ENCODE measurements at places on chromosomes 13 and 19.

- no peak for DNase-seq
Observed at GRCh38 chr13:48531416-48532255, 1.2 kb downstream of the RCBTB2 start.

DNA sequence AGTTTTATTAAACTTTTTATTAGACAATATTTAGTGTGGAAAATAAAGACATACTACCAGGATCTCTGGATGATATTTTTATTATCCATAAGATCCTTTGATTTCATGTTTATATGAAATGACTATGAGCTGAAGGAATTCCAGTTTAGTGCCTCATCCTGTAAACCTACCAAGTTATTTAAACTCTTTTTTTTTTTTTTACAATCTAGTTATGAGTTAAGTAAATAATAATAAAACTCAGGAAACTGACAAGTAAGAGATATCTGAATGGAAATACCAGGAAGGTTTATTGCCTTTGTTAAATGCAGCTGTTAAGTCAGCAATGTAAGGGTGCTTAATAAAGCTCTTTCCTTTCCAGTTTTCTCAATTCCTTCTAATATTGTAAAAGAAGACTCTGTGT, 53.9 kb downstream of the RXFP2 start:
- DNase-seq = no peak

DNA sequence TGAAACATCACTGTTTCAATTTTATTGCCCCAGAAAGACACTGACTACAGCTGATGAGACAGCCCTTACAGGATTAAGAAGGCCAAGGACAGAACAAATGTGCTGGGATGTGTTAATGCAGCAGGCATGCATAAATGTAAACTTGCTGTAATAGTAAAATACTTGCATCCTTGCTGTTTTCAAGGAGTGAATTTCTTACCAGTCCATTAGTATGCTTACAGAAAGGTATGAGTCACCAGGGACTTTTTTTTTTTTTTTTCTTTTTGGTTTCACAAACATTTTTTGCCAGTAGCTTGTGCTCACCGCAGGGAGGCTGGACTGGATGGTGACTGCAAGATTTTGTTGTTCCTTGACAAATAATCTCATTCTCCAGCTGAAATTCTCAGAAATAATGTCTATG, 55.1 kb downstream of the GPR180 start:
- DNase-seq = no peak

DNA sequence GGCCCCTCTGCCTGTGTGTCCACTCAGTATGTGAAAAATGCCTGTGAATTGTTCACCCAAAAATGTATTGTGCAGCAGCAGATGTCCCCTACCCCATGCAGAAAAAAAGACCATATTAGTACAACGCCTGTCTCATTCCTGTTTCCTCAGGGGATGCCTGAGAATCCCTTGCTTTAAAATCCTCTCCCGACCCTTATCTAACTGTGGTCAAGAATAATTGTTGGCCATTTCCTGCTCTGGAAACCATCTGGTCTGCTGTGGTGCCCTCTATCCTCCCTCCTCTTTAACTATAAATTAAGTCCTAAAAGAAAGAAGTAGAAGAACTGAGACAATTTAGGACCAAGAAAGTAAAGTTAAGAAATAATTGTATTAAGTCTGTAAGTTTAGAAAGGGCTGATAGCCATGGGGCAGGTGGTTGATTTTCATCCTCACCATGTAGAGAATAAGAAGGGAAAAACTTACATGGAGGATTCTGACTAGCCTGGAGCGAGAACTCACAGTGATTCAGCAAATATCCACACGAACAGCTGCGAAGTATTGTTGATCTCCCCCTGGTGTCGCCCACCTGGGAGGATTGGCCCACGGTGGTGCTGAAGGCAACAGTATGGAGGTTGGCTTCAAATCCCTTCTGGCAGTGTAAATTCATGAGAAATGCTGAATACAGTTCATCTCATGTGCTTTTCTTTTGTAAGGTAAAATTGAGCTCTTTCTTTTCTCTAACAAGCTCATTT, 85.6 kb downstream of the COL4A2 start:
- no peak for DNase-seq

DNA sequence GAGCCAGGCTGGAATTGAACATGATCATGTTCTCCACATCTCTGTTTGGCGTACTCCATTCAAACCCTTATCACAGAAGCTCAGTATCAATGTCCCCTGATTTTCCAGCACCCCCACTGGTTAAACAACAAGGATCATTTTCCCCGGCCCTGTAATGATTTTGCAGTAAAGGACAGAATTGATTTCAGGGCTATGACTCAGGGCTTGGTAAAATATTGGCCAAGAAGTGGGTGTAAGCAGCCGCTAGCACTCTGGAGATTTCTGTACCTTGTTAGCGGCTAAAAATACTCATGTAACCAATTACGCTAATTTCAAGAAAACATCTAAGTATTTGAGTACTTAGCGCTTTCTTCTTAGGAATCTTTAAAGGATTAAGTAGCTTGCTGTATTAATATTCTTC, 69.5 kb upstream of the FNDC3A start:
- no peak for DNase-seq

- DNase-seq = peak; percentile 39
Observed at GRCh38 chr13:29081036-29081435, 260.9 kb downstream of the MTUS2 start.

- DNase-seq = no peak
Observed at GRCh38 chr13:34349091-34349722, 531.3 kb downstream of the RFC3 start.

DNA sequence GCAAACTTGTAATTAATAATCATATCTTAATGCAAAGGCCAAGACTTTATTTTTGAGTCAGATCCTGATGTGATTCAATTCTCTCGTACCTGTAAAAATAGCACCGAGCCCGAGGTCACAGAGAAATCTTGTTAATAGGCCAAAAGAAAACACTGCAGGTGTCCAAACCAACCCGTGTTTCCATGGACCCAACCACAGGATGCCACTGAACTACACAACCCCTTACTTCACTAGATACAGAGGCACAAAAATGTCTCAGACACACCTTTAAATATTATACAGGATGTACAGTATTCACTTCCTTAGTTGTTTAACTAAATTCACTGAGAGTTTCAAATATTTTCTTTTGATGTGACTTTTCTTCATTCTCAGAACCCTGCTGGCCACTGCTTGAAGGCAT, 530.9 kb downstream of the MYO16 start:
- DNase-seq = no peak

Data from CD4-positive, alpha-beta T cell treated with Interleukin-15 for 1 hour (primary cell).